ENCODE measurements at places on chromosomes 5 and 9.
A peak's percentile ranks its signal among the peaks of the same experiment; 100 is the strongest.

DNA sequence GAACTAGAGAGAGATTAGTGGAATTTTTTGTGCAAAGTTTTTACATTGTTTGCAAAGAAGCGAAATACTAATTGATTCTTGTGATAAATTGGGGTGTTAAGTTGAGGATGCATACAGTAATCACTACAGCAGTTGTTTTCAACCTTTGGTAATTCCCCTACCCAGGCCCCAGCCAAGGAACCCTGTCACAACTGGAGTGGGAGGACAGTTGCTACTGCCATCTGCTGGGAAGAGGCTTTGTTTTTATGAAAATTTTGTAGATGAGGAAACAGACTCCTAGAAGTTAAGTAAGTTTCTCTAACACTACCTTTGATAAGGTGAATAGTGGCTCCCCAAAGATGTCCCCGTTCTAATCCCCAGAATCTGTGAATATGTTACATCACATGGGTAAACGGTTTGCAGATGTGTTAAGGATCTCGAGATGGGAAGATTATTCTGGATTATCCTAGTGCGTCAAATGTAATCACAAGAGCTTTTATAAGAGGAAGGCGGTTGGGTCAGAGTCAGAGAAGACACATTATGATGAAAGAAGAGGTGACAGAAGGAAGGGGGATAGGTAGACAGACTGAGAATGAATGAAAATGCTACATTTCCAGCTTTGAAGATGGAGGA lies 34.0 kb upstream of the PPP1R2B start:
- DNase-seq: no peak

DNA sequence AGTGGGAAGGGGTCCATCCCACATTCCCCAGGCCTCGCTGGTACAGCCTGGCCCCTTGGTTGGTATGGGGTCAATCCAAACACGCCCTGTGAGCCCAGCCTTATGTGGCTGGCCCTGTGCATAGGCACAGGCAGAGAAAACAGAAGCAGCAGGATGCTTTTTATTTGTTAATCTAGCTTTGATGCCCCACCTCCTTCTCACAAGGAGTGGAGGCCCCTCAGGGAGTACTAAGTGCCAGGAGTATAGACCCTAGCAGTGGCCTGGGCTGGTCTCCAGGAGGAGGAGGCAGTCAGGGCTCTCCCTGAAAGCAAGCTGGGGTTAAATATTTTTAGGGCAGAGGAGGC lies 14.6 kb upstream of the TCF7 start:
- no peak for DNase-seq

- DNase-seq: no peak
These were observed at the start of gene PRSS3 for GRCh38 chr9:33795281-33795680. Gene PRSS3 (plus strand): TSS chr9:33795561. CDS start chr9:33795574, 13 bp downstream.

DNA sequence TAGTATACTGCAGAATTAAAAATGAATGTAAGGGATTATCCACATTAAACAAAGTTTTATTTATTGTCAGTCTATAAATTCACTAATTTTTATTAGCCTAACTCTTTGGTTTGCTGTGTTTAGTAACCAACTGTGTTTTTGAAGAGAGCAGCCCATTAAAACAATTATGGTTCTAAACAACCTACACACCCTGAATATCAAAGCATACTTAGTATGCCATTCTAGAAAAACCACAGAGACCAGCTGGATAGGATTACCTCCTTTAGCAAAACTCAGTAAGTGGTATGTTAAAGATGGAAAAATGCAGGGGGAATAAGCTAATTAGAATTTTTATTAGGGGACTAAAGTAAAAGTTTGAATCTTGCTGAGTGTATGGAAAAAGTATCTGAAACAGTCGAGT lies 1981.7 kb upstream of the NUDT12 start:
- DNase-seq: no peak

GRCh38 chr5:95631991-95632675 lies 12.2 kb downstream of the GPR150 start:
- peak; percentile 26 for DNase-seq

DNA sequence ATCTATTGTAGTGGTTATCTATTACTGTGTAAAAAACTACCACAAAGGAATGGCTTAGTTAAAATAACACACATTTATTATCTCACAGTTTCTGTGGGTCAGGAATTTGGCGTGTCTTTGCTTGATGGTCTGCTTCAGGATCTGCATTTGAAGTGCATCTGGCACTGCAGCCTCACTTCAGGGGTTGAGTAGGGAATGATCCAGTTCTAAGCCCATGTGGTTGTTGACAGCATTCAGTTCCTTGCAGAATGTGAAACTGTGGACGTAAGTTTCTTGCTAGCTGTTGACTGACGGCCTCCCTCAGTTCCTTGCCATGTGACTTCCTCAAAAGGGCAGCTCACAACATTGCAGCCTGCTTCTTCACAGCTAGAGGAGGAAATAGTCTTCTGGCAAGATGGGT lies 2.1 kb upstream of the OGN start:
- DNase-seq: no peak

GRCh38 chr9:124003636-124004349 lies 7.8 kb upstream of the LHX2 start:
- no peak for DNase-seq

DNA sequence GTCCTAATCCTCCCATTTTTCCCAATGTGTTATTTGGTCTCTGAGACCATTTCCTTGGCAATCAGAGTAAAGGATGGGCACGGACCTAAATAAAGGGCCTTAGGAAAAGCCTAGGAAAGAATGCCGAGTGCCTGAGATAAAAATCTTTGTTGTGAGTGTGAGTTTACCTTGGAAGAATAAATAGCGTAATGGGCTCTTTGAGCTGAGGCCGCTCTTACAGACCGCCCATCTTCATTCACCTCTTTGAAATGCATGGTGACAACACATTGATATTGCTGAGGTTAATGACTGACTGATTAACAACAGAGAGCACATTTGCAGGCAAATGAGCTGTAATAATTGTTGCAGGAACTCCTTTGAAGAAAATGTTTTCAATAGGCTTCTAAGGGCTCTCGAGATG lies 1967.1 kb upstream of the WWC1 start:
- DNase-seq: no peak

DNA sequence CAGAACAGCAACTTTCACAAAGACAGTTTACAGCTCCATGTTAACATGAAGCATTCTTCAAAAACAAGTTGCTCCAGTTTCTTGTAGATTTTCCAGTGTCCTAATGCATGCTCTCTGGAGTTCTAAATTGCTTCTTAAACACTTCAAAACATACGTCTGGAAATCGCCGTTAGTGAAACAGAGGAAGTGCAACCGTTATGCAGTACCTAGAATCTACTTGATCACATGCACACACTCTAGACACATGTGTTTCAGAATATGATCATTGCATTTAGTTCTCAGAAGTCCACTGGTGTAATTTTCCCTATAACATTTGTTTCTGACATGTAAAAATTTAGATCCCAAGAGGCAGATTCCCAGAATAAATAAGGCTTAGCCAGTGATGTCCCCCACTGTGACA lies 41.1 kb upstream of the RUFY1 start:
- DNase-seq: no peak

GRCh38 chr5:180604271-180604670 lies 13.0 kb upstream of the SCGB3A1 start:
- DNase-seq: no peak

GRCh38 chr5:154189256-154189818 lies 1.2 kb upstream of the GALNT10 start:
- no peak for DNase-seq

- DNase-seq: no peak
These were observed 4.4 kb upstream of the TOR4A start for GRCh38 chr9:137273095-137273490.

- no peak for DNase-seq
These were observed 3.0 kb downstream of the MLANA start for GRCh38 chr9:5893591-5894236.

GRCh38 chr5:35044649-35045048 lies 3.1 kb downstream of the AGXT2 start:
- no peak for DNase-seq

DNA sequence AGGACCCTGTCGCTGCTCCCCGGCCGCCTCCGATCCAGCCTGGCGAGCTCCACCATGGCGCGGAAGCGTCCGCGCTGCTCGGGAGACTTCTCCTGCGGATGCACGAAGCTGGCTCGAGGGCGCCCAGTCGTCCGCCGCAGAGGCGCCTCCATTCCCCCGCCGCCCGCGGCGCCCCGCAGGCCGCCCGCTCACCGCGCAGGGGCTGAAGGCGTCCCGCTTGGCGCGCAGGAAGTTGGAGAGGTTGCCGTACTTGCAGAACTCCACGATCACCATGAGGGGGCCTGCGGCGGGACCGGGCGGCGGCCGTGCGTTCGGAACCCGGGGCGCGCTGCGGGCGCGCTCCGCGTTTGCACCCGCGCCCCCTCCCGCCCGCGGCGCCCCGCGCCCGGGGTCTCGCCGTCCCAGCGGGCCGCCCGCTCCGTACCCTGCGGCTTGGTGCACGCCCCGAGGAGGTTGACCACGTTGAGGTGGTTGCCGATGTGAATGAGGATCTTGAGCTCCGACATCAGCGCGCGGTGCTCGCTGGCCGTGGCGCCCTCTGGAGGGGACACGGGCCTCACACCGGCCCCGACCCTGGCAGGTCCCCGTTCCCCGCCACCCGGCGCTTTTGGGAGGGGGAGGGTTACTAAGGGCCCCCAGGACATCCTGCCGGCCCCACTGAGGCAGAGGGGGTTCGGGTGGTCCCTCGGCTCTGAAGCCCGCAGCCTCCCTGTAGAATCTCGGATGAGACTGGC lies 27.7 kb upstream of the SCGB3A1 start:
- peak; percentile 18 for DNase-seq

GRCh38 chr5:170006021-170006420 lies 25.7 kb upstream of the INSYN2B start:
- peak; percentile 3 for DNase-seq

GRCh38 chr5:16345454-16345853 lies 120.1 kb downstream of the ZNF622 start:
- DNase-seq: no peak

DNA sequence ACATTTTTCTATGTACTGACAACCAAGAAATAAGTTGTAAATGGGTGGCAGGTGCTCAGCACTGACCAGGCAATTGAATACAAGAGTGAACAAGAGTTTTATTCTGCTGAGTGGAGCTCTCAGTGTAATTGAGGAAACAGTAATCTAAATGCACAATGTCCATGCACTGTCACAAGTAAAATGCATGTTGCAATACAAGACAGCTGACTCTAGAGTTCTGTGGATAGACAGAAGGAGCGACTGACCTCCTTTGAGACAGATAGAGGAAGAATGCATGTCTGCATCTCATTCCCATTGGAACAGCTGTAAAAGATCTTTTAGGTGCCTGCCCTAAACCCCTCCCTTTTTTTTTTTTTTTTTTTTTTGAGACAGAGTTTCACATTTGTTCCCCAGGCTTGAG lies 299.0 kb downstream of the FBXL7 start:
- DNase-seq: no peak

GRCh38 chr9:123011878-123012528 lies 21.5 kb upstream of the GPR21 start:
- peak; percentile 64 for DNase-seq

DNA sequence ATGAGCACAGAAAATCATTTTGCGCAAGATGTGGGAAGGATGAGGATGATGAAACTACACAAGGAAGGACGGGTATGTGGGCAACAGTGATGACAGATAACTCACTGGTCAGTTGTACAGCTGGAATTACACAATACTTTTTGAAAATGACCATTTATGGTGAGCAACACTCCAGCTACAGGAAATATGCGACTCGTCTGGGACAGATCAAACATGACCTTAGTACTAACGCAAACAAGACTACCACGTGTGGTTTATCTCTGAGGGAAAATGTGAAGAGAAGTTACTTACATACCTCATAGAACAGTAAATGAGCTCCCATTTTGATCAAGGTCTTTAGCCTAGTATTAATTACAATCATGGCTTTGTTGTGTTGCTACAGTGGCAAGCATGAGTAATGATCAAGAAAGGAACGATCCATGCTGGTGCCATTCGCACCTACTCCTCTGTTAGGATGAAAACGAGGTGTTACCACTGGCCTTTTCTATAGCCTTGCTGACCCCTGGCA lies 456.9 kb downstream of the BNC2 start:
- peak; percentile 96 for DNase-seq

GRCh38 chr5:74717596-74717995 lies 32.6 kb downstream of the HEXB start:
- DNase-seq: no peak

DNA sequence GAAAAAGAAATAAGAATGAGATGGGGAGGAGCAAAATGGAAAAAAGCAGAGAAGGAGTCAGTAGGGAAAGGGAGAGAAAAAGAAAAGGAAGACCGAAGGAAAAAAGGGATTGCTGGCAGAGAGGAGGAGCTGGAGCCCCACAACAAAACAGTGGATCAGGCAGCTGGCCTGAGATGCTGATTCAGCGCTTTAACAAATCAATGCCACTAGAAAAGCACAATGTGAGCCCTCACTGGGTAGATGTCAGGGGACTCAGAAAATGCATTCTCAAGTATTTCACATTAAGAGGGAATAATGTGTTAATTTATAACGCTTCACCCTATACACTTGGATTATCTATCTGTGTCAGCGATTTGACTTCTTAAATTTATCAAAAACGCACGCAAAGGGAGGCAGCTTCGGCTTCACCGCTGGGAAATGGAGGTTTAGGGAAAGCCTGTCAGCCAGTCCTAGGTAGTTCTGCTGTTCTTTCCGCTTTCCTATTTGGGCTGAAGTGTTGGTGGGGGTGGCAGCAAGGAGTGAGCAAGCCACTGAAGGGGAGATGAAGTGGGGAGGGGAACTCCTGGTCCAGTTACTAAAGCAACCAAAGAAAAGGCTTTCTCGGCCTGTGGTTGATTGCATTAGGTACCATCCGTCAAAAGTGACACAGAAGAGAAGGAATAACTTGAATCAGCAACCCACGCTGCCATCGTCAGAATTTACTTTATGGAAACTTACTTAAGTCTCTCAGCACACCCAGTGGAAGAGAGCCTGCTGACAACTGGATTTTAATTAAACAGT lies 161.6 kb downstream of the BNC2 start:
- DNase-seq: no peak

DNA sequence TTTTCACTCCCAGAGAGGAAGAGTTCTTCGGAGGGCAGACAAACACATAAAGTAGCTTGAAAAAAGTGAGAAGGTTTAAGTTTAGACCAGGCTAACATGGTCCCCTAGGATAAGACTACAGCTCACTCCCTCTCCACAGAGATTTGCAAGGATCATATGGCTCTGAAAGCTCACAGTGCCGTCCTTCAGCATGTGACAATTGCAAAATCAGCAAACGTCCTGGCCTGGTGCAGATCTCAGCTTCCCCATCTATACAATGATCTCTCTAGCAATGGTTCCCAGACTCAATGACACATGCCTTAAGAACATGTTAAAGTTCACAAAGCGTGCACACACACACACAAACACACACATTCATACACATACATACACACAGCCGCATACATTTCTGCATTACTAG lies 327.6 kb downstream of the ACTL7B start:
- DNase-seq: no peak

GRCh38 chr5:53749621-53750020 lies 189.2 kb downstream of the NDUFS4 start:
- DNase-seq: peak; percentile 52
